RKO (cell line): ENCODE measurements at places on chromosomes 5 and 9.
A peak's percentile ranks its signal among the peaks of the same experiment; 100 is the strongest.

- peak; percentile 37 for DNase-seq
Observed at GRCh38 chr5:74179179-74179578, 461.3 kb downstream of the ENC1 start.

GRCh38 chr5:14168144-14168792 is 25.1 kb downstream of the TRIO start:
- no peak for DNase-seq

GRCh38 chr5:107268241-107268640 is 402.5 kb downstream of the EFNA5 start:
- no peak for DNase-seq

DNA sequence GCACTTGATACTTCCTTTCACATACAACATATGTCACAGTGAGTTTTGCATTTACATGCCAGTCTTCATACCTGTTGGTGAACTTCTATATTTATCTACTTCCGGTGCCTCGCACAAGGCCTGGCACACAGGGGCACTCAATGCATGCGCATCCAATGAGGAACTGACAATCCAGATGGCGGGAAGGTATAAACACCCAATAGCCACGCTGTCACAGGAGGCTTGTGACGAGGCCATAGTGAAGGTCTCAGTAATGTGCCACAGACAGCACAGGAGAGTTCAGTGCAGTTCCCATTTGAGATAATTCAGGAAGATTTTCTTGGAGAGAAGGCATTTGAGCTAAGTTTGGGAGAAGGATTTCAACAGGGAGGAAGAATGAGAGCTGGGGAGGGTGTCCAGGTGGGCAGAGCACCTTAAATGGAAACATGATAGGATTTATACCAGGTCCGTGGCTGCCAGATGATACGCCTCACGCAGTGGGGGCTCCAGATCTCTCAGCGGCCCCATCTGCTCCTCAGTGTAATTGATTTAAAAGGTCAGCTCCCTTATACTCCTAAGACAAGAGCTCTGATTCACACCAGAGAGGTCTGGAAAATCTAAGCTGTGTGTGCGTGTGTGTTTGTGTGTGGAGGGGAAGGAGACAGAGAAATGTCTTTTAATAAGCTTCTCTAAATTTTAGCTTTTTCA is 206.2 kb downstream of the DCP2 start:
- DNase-seq: no peak

- DNase-seq: no peak
Observed at GRCh38 chr5:1681955-1682354, 117.7 kb downstream of the MRPL36 start.

GRCh38 chr9:100428871-100429654 is 2.1 kb downstream of the MSANTD3 start:
- DNase-seq: peak; percentile 100

DNA sequence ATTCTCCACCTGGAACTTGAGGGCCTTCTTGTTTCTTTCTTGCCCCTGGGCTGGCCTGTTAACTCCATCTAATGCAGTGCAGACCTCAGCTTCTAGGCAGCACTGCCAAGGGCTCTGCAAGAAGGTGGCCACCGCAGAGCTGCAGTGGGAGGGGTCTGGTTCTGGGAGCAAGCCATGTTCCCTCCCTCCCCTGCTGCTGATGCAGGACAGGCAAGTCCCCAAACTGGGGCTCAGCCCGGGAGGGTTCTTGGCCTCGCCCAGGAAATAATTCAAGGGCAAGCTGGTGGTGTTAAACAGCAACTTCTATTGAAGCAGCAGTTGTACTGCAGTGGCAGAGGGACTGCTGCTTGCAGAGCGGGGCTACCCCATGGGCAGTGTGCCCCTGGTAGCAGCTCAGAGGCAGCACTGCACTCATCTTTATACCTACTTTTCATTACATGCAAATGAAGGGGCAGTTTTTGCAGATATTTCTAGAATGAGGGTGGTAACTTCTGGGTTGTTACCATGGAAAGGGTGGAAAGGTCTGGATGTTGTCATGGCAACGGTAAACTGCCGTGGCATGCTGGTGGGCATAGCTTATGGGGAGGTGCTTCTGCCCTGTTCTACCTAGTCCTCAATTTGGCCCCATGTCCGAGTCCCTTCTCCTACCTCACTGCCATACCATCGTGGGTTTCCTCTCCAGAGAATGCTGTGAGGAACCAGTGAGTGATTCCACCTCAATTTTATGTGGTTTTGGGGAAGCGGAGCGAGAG is 82.1 kb downstream of the WDR41 start:
- no peak for DNase-seq

DNA sequence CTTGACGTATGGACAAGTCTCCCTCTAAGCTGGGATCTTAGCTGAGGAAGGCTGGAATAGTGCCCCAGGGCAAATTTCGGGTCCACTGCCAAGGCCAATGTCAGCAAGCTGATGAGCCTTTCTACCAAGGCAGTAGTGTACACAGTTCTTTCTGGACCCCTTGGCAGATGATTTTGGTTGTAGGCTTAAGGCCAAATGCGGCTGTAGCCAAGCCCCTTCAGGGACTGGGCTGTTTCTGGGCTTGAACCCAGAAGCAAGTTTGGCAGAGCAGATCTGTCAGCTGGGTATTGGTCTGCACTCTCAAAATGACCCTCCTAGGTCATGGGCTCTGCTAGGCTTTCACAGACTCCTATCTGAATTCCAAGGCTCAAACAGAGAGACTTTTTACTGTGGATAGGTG is 121.6 kb downstream of the ADAMTSL1 start:
- DNase-seq: no peak

- DNase-seq: no peak
Observed at GRCh38 chr5:52255308-52255707, 532.4 kb upstream of the ITGA1 start.

- DNase-seq: peak; percentile 45
Observed at GRCh38 chr9:69877852-69878514, 57.4 kb downstream of the CFAP95 start.

DNA sequence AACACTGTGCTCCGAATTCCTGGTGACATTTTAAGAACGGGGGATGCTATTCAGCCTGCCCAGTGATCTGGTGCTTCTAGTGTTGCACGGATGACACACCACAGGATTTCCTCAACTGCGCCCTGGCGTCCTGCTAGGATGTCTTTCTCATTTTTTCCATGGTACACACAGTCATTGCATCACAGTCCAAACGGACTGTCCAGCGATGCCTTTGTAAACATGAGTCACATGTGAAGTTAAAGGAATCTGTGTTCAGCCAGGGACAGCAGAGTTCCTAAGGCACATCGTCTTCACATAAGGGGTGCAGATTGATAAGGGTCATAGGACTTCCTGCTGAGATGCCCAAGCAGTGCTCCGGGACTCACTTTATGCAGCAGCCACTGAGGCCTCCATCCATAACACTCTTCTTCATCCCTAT is 9.3 kb upstream of the PTPN3 start:
- peak; percentile 68 for DNase-seq

- DNase-seq: no peak
Observed at GRCh38 chr5:17061973-17062470, 125.9 kb upstream of the MYO10 start.

DNA sequence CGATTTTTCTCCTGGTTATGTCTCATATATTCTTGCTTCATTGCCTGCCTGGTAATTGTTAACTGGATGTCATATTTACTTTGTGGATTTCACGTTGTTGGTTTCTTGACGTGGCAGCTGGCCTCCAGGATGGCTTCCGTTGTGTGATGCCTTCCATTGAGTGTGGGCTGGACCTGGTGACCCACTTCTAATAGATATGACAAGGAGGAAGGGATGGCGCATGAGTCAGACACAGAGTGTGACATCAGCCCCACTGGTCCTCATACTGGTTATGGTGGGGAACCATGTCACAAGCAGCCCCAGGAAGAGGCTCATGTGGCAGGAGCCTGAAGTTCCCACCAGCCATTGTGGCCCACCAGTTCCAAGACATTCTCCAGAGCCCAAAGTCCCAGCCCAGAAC is 6.4 kb upstream of the PAEP start:
- DNase-seq: no peak

GRCh38 chr5:64462391-64462790 is 43.4 kb upstream of the RGS7BP start:
- DNase-seq: no peak

- peak; percentile 81 for DNase-seq
Observed at GRCh38 chr9:128685636-128686489, 3.2 kb upstream of the SET start.

DNA sequence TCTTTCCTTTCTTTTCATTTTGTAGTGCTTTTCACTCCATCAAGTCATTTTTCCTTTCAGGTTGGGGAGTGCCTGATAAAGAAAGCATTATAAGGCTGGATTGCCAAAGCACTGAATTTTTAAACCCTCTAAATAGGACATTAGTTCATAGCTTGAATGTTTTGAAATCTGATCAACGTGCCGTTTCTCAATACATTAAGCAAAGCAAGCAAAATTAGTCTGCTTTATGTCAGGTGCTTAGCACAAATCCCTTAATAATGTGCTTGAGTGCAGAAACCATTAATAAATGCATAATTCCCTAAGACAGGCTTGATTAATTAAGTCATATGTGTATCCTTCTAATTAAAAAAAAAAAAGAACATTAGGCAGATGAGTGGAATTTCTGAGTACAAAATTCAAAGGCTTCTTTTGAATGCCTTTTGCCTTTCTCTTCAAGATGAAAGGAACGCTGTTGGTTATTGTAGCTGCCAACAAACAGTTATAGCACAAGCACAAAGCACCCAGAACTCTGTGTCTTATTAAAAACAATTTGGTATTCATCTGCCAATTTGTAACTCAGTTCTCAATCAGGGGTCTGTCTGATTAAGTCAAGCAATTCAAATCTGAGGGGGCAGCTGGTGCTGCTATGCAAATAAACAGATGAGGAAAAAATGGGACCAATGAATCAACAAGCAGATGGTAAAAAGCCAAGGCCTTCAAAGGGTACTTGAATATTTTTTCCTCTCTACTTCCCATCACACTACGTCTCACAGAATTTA is 233.7 kb downstream of the TLE1 start:
- DNase-seq: no peak

DNA sequence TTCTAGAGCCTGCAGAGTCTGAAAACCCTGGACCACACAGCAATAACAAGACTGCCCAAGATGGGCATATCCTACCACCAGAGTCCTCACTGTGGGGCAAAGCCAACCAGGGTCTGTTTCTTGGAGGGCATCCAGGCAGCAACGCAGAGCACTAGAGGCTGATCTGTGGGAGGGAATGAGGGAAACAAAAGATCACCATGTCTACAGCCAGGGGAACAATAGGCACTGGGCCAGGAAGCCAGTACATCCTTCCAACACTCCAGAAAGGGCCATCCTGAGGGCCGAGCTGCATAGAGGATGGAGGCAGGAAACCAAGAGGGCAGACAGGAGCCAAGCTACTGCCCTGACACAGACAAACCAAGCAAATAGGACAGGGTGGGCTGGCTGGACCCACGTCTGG is 416.1 kb upstream of the IRX4 start:
- no peak for DNase-seq

DNA sequence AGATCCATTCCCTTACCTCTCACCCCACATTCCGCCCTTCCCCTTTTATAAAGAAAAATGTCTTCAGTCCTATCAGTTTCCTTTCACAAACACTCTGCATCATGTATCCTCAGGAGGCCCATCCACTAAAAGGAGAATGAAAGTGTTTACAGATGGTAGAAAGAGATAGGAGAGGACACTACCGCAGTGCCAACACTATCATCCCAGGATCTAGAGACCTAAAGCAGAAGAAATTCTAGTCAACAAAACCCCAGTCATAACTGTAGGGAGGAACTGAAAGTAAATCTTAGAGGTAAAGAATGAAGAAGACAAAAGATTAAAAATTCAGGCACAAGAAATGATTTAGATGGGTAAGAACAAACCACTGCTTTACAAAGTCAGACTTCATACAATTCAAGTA is 114.1 kb downstream of the MLLT3 start:
- no peak for DNase-seq

DNA sequence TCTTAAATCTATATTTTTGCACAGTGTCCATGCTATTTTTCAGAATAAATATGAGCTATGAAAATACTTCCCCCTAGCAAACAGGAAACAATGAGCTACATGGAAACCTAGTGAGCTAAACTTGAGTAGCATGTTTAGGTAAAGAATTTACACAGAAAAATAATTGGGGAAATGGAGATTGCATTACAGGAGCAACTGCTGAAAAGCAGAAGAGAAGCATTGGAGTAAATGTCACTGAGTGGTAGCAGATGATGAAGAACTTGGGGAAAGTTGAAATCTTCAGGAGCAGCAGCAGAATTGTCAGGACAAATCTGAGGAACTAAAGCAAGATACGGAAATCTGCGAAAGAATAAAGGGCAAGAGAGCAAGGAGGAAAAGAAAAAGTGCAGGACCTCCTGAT is 610.3 kb downstream of the TLE1 start:
- no peak for DNase-seq

DNA sequence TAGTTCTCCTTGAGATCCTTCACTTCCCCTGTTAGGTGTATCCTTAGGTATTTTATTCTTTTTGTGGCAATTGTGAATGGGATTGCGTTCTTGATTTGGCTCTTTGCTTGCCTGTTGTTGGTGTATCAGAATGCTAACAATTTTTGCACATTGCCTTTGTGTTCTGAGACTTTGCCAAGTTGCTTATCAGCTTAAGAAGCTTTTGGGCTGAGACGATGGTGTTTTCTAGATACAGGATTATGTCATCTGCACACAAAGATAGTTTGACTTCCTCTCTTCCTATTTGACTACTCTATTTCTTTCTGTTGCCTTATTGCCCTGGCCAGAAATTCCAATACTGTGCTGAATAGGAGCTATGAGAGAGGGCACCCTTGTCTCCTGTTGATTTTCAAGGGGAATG is 609.4 kb upstream of the COX7C start:
- DNase-seq: no peak

DNA sequence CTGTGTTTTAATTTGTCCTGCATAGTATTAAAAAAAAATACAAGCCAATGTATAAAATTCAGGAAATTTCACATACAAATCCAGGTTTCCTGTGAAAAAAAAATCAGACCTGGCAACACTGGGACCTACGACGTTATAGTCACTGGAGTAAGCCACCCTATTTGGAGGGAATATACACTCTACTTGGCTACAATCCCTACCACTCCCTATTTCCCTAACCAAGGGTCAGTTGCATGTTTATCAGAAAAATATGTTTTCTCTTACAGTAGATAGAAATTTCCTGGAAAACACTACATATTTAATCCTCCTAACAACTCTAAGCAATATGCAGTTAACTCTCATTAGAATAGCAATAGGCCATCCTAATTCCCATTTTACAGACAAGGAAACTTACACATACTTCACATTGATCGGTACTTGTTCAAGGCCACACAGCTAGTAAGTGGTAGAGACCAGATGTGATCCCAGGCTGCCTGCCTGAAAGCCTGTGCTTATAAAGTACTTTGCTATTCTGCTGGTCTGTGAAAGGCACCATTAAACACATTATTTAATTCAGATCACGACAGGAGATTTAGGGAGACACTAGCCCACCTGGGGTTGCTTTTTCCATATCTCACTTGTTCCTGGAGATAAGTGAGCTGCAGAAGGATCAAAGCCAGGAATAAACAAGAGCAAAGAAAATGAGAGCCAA is 70.8 kb downstream of the MFAP3 start:
- DNase-seq: no peak

- DNase-seq: no peak
Observed at GRCh38 chr9:81445331-81445921, 243.9 kb downstream of the TLE1 start.
